ENCODE measurements at places on chromosomes 13 and 19. TPM values are rescaled to one million over a fixed set of nuclear protein-coding genes. Genes with fewer than 3 reads are reported as not detected.

DNA sequence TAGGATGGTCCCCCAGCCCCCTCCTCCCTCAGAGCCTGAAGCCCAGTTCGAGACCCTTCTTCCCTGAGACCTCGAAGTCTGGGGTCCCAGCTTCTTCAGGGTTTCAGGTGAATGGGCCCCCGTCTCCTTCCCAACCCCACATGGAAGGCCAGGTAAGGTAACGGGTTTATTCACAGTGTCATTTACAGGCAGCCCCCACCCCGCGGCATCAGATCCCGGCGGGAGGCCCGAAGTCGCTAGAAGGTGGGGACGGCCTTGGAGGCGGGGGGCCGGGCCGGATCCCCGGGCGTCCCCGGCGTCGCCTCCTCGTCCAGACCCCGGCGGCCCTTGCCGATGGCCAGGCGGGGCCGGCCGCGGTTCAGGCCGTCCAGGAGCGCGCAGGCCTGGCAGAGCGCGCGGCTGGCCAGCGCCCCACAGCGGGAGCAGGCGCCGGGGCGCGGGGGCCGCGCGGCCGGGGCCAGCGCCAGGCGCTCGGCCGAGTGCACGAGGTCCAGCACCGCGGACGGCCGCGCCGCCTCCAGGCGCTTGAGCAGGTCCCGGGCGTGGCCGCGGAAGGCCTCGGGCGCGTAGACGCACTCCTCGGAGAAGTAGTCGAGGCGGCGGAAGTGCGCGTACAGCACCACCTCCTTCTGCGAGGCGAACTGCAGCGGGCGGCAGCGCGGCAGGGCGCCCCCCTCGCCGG is 9.7 kb downstream of the CTU1 start:
- DNase-seq = no peak

DNA sequence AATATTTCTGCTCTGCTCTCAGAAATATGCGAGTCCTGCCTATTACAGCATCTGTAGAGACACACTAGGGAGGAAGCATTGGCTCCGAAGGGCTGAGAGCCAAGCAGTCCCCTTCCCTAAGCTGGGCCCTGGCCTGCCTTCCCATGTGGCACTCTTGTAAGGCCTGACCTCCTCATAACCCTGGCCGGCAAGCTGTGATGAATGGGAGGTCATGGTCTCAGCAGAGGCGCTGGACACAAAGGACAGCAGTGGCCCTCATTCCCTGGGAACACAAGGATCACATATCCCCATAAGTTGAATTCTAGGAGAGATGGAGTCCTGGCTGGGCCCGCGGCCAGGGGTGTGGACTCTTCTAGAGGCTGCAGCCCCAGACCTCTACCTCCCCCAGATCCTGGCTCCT is 483.3 kb downstream of the ZNF536 start:
- no peak for DNase-seq

IQCN gene
- total RNA-seq = 0.19 TPM

PABPC3 gene
- under 0.01 TPM for total RNA-seq

TTC9B gene
- total RNA-seq = not detected

Data from liver (tissue), 10 donors.